CD4-positive, alpha-beta T cell treated with Interferon alpha-2 for 1 hour (primary cell): ENCODE measurements at places on chromosomes 12 and 14.

DNA sequence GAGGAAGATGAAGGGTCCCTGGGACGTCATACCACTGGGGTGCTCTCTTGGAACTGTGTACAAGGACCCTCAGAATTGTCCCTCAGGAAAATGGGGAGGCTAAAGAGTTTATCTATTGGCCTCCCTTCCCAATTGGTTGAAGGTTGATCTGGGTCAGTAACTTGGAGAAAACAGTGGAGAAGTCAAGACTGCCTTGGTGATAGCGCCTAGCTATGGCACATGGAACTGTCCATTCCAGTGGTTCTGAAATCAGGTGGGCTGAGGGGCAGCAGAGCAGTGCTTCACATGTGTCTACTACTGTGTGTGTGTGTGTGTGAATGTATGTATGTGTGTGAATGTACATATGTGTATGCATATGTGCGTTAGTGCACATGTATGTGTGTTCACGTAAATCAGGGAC is 316.1 kb downstream of the AACS start:
- no peak for DNase-seq

GRCh38 chr14:95478818-95479217 is 37.6 kb downstream of the SYNE3 start:
- DNase-seq = no peak

GRCh38 chr14:63011623-63012022 is 33.6 kb downstream of the KCNH5 start:
- DNase-seq = no peak

DNA sequence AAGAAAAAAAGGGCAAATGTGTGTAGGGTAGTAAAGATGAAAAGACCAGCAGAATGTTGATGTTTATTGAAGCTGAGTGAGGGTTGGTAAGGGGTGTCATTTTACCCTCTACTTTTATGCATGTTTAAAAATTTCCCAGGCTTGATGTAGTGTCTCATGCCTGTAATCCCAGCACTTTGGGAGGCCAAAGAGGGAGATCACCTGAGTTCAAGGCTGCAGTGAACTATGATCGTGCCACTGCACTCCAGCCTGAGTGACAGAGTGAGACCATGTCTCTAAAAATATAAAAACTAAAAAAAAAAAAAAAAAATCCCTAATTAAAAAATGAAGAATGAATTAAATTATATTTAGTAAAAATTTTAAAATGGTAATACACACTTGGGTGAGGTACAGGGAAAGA is 8.5 kb downstream of the SEL1L start:
- DNase-seq = no peak

DNA sequence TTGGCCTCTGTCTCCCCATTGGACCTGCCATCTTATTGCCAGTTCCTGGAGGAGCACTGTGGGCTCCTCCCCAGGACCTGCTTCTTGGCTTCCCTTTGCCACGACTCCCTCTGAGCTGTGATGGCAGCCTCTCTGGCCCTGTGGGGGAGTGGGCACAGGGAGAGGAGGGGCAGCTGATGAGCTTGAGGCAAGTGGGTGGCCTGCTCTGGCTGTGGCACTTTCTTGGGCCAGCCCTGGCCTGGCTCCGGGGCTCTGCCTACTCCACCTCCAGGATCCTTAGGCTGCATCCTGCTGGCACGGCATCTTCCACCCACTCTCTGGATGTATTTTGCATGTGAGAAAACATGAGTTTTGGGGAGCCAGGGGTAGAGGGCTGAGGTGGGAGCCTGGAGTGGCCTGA is 32.6 kb upstream of the MUCL1 start:
- no peak for DNase-seq

DNA sequence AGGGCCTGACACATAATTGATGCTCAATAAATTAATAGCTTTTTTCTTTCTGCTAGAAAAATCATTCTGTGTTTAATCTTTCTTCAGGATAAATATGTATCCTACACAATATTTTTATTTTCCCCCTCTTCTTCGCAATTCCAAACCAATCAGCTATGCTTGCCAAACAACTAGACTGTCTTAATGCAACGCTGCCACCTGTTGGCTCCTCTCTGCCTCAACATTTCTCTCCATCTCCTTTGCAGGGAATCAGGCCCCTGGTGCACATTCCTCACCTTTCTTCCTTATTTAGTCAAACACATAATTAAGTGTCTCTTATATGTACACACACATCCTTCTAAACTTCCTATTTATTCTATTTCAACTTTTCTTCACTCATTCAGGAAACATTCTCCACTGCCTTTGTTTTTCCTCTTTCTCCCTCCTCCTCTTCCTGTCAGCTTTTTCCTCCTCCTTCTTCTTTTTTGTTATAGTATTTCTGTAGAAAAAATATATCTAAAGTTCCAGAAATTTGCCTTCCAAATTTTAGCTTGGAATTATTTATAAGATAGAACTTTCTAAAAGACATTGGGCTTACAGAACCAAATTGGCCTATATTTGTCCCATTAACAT is 406.0 kb downstream of the PRKD1 start:
- no peak for DNase-seq

- DNase-seq = no peak
Observed at GRCh38 chr12:53181935-53182334, 1.2 kb upstream of the CSAD start.

DNA sequence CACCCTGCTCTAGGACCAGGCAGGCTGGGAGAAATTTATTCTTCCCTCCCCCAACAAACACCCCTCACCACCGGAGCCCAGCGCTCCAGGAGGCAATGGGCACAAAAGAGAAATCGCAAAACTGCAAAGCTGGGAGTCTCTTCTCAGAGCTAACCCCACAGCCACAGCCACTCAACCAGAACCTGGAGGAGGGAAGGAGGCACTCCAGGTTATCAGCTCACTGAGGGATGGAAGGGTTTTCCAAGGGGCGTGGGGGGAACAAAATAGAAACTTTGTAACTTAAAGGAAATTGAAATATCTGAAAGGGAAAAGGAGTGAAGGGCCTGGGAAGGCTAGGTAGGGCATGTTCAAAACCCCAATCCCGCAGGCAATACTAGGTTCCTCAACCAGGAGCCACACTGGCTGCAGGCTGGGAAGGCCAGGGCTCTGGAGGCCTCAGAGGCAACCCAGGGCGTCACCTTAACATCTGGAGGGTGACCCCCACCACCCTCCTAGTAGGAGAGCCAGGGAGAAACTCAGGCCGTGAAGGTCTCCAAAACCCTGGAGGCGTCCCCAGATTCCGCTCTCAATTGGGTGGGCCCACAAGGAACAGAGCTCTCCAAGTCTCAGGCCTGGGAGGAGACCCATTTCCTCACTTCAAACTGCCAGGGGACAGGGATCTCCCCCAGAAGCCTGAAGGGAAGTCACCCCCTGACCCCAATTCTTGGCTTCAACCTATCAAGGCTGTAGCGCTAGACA is 3.2 kb downstream of the KDM2B start:
- DNase-seq = no peak

DNA sequence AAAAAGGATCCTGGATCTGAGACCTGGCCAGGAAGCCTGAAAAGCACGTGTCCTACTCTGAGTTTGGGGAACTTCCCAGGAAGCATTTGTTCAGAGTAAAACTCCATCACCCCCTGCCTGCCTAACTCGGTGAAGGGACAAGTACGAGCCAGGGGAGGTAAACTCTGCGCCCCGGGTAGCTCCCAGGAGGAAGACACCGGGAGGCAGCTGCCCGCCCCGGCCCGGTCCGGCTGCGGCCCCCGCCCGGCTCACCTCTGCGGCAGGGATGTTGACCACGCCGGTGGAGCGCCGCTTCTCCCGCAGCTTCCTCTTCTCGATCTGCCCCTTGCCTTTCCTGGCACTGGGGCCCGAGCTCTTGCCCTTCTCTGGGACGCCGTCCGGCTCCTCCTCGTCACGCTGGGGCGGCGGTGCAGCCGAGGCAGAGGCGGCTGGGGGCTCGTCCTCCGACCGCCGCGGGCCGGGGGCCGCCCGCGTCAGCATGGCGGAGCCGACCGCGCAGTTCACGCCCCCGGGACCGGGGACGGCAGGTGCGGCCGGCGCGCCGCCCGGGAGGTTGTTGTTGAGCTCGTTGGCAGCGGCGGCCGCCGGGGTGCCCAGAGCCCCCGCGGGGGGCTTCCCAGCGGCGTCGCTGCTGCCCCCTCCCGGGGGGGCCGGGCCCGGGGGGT is 1.2 kb downstream of the PAWR start:
- no peak for DNase-seq

GRCh38 chr14:94474581-94475031 is 1.4 kb downstream of the SERPINA9 start:
- DNase-seq = no peak

DNA sequence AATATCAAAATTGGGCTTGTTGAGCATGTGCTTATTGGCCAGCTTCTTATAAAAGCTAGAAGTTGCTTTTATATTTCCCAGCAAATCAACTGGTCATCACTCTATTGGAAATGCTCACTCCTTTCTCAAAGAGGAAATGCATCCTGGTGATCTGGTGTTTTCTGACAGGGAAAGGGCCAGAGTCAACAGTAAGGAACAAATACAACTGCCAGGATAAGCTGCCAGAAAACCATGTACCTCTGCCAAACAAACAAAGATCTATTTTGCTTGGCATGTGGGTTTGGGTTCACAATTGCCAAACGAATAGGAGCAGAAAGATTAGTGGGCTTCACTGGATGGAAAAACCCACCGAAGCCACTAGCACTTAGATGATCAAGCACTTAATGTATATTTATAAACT is 126.9 kb upstream of the PDZRN4 start:
- DNase-seq = no peak

GRCh38 chr12:75766263-75767160 is 255.1 kb upstream of the KRR1 start:
- DNase-seq = no peak

- peak; percentile 89 for DNase-seq
Observed at GRCh38 chr12:49233842-49234526, 30.9 kb upstream of the TUBA1C start.

DNA sequence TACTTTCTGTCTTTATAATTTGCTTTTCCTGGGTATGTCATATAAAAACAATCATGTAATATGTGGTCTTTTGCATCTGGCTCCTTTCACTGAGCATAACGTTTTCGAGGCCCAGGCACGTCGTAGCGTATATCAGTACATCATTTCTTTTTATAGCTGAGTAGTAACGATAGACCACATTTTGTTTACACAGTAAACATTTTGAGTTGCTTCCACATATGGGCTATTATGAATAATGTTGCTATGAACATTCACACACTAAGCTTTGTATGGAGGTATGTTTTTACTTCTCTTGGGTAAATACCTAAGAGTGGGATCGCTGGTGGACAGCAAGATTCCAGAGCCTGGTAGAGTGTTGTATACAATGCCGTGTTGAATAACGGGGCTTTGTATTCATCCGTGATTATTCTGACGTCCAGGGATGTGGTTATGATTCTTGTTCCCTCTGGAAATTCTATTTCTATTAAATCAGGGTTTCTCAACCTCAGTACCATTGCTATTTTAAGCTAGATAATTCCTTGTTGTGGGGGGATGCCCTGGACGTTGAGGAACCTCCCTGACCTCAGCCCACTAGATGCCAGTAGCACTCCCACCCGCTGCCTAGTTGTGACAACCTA is 38.9 kb upstream of the CIT start:
- no peak for DNase-seq

- DNase-seq = no peak
Observed at GRCh38 chr12:54173066-54173726, 15.6 kb downstream of the SMUG1 start.

- DNase-seq = no peak
Observed at GRCh38 chr12:131834798-131835615, 6.8 kb downstream of the MMP17 start.

DNA sequence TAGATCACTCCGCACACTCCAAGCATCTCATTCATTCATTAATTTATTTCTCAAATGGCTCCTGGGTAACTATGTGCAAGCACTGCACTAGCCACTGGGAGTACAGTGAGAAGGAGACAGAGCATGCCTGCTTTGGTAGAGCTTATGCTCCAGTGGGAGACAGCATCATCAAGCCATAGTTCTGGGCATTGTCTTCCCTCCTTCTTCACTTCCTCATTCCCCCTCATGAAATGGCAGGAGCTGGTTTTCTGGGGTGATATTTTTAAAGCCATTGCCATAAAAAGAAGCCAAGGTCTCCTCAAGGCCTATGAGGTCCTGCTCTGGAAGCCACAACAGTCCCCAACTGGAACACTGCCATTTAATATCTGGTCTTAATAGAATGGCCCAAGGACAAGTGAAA is 20.2 kb upstream of the RIC8B start:
- no peak for DNase-seq

DNA sequence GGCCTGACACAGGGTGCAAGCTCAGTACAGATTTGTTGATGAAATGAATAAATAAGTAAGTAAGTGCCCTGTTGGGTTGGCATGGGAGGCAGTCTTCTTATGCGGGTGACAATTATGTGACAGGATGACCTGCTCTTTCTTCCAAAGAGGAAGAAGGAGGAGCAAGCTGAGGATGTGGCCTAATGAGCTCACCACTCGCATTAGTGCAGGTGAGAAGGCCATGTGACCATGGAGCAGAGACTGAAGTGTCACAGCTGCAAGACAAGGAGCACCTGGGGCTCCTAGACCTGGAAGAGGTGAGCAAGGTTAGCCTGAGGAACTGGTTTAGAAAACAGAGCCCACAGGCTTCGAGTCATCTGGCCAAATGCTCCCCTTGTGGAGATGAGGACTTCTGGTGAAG is 34.9 kb downstream of the LRTM2 start:
- DNase-seq = no peak

GRCh38 chr14:104359301-104359968 is 220.1 kb upstream of the C14orf180 start:
- no peak for DNase-seq

GRCh38 chr14:106436310-106436905 is 910.0 kb downstream of the TMEM121 start:
- peak; percentile 67 for DNase-seq

DNA sequence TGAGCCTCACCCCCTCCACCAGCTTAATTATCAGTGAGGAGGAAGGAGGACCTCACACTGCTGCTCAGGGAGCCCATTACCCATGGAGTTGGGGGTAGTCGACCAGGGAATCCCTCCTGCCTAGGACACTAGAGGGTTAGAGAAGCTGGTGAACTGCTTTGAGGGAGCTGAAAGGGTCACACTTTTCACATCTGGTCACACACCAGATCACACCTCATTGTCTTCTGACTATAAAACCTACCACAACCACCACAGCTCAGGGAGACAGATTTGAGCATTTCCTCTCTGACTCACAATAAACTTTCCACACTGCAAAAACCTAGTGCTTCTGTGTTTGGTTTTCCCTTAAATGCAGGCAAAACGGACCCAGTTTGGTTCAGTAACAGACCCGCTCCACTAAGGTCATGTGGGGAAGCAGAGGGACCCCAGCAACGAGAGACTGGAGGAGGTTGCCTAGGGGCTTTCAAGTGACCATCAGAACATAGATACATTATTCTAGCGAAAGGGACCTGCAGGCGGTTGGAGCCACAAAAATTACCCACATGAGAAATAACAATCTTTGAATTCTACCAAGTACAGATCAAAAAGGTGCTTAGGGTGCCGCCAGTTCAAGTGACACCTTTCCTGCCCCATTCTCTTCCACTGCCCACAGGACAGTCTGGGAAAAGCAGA is 151.4 kb upstream of the AVPR1A start:
- no peak for DNase-seq

- DNase-seq = no peak
Observed at GRCh38 chr14:68677901-68678300, 115.0 kb downstream of the ZFP36L1 start.

GRCh38 chr12:68539615-68539952 is 71.1 kb upstream of the RAP1B start:
- DNase-seq = no peak

- no peak for DNase-seq
Observed at GRCh38 chr12:106583242-106584103, 669 bp downstream of the RFX4 start.
